Cardiac septum (tissue), 1 donor: ENCODE measurements at places on chromosomes 13 and 19.
A peak's percentile ranks its signal among the peaks of the same experiment; 100 is the strongest.

DNA sequence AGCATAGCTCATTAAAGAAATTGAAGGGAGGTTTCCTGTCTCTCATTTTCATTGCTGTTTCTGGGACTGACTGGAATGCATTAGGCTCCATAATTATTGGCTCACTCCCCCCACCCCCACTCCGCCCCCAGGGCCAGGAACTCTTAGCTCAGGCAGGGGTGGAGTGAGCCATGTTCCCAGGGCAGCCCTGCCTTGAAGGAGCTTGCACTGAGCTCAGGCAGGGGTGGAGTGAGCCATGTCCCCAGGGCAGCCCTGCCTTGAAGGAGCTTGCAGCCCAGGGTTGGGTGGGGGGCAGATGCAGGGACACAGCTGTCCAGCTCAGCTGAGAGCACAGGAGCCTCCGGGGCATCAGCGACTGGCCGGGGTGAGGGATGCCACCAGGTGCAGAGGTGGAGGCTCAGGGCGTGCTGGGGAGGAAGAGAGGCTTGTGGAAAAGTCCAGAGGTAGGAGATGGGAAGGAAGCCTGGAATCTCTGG lies 39.1 kb upstream of the TFDP1 start:
- peak; percentile 58 for DNase-seq

DNA sequence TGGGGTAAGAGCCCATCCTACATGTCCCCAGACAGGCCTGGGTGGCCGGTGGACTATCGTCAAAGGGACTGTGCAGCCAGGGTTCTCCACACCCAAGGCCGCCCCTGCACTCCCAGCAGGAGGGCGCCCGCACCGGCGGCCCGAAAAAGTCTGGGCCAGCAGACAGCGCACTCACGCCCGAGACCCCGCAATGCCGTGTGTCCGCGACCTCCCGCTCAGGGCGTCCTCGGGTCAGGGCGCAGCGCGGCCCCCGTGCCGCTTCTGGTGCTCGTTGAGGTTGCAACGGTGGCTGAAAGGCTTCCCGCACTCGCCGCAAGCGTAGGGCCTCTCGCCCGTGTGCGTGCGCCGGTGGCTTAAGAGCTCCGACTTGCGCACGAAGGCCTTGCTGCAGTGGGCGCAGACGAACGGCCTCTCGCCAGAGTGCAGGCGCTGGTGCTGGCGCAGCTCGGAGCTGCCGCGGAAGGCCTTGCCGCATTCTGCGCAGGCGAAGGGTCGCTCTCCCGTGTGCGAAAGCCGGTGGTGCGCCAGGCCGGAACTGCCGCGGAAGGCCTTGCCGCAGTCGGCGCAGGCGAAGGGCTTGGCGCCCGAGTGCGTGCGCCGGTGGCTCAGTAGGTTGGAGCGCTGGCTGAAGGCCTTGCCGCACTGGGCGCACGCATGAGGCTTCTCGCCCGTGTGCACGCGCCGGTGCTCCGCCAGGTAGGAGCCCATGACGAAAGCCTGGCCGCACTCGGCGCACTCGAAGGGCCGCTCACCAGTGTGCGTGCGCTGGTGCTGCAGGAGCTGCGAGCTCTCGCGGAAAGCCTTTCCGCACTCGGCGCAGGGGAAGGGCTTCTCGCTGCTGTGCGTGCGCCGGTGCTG lies 2.8 kb upstream of the A1BG start:
- DNase-seq: peak; percentile 62

- DNase-seq: no peak
These were observed 777.4 kb upstream of the PCDH9 start for GRCh38 chr13:68007576-68007975.

DNA sequence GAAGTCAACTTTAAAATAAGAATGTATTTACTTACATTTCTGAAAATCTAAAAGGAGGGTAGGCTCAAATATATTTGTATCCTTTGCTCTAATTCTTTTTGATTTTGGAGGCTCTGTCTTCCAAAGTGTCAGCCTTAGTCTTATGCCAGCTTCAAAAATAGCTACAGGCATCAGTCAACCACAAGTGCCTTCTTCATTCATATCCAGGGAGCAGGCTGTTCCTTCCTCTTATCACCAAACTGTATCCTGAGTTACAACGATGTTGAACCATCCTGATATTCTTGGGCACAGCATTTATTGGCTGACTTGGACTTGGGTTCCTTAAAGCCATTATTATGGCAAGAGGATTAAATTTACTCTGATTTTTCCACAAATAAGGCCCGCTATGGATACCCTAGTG lies 1161.3 kb downstream of the PCDH17 start:
- DNase-seq: no peak

DNA sequence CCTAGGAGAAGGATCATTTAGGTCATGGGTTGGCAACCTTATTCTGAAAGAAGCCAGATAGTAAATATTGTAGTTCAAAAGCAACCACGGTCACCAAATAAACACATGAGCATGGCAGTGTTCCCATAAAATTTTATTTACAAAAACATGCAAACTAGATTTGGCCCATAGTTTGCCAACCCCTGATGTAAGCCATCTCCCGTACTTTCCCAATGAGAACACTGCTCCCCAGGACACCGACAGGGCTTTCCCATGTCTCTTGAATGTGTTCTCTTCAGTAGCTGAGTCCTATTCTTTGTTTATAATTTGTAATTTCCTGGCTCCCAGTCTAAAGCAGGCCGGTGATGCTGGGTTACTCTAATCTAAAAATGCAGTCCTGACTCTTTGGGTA lies 239.6 kb downstream of the LHFPL6 start:
- DNase-seq: no peak

- no peak for DNase-seq
These were observed 7.8 kb upstream of the WASF3 start for GRCh38 chr13:26549713-26550112.

DNA sequence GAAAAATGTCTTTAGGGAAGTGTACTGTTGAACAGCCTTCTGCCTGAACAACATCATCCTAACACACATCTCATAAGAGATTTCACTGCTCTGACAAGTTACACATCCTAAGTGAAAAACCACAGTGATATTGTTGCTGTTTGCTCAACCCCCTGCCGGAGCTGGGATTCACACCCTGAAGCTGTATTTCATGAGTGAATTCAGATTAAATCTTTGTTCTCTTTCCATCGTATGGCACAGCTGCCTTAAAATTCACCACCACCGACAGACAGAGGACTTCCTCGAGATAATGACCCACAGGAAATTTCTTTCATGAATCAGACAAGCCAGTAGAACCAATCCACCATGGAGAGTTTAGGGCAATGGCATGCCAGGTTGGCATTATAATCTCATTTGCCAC lies 280.8 kb downstream of the DCT start:
- DNase-seq: no peak

GRCh38 chr13:59120297-59120843 lies 1043.4 kb downstream of the DIAPH3 start:
- no peak for DNase-seq

DNA sequence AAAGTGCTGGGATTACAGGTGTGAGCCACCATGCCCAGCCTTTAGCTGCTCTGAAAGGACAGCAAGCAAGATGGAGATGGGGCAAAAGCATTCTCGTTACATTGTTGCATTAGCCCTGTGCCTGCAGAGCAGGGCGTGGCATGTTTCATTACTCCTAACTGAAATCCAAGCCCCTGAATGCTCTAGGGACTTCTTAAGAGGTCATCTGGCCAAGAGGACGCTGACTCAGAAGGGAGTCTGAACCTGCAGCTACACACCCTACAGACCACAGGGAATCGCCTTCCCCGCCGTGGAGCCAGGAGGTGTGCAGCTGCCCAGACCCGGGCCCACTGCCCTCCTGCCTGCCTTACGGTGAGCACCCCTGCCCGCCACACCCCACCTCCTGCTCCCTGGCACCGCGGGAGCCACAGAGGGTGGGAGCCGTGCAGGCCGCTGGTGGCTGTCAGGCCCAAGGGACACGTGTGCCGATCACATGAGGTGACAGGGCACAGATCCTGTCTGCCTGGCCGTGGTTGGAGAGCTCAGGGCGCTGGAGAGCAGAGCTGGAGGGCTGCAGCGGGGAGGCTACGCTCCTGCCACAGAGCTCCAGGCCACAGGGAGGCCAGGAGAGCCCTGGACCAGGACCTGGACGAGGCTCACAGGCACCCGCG lies 27.2 kb downstream of the ADPRHL1 start:
- DNase-seq: no peak

- DNase-seq: no peak
These were observed 11.9 kb downstream of the MRPS12 start for GRCh38 chr19:38942471-38943181.
